Skeletal muscle tissue (tissue), 5 donors: ENCODE measurements at places on chromosomes 13 and 19. TPM values are rescaled to one million over a fixed set of nuclear protein-coding genes. Genes with fewer than 3 reads are reported as not detected.

The ZNF226 gene
- total RNA-seq: 15.7 TPM

The ZNF878 gene
- total RNA-seq: 0.52 TPM

The TEAD2 gene
- 31.3 TPM for total RNA-seq

The ADGRE3 gene
- total RNA-seq: not detected

The ZNF180 gene
- 5.7 TPM for total RNA-seq
